ENCODE measurements at places on chromosomes 5 and 9.

DNA sequence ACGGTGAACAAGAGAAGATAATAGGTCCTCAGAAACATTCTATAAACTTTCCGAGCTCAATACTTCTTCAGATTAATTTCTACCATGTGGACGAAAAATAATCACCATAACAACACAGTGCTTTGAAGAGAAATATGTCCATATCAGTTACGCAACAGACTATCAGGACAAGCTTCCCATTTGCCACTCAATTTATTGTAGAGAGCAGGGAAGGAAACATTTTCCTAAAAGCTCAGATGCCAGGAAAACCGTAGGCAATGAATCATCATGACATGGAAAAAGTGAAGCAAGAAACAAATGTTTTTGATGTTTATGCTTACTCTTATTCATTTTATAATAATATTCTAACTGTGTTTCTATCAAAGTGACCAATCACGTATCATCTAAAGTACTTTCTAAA lies 87.6 kb downstream of the S1PR3 start:
- peak; percentile 8 for DNase-seq

- no peak for DNase-seq
These were observed 114.6 kb upstream of the ADAMTSL1 start for GRCh38 chr9:18359335-18359734.

DNA sequence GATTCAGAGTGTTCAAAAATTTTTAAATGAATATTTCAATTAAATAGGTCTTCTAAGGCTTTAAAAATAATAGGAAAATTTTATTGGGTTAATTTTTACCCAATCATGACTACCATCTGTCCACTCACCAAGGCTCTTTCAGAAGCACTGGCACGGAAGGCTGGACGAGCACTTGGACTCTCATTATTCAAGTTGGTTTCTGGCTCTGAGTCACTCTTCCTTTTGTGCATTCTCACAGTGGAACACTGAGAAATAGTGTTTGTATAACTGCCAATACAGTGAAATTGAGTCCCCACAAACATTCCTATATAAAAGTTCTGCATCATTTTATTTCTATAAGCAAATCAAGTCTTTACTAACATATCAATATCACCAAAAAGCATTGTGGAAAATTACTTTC lies 1149.0 kb downstream of the EFNA5 start:
- peak; percentile 59 for DNase-seq

DNA sequence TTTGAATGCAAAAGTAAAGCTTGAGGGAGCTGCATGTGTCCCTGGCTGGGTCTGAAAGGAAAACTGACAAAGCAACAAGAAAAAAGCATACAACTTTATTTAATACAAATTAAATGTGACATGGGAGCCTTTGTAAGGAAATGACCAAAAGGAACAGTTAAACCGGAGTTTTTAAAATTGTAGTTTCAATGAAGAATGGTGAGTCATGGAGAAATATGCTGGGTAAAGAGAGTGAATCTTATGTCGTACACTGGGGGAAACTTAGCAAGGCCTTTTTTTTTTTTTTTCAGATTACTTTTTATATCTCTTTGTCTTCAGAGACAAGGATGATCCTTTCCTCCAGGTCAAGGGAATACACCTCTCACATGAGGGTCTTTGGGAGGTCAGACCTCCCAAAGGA lies 50.1 kb upstream of the FBXL17 start:
- DNase-seq, result no peak

GRCh38 chr9:83459830-83460229 lies 78.4 kb downstream of the FRMD3 start:
- no peak for DNase-seq

DNA sequence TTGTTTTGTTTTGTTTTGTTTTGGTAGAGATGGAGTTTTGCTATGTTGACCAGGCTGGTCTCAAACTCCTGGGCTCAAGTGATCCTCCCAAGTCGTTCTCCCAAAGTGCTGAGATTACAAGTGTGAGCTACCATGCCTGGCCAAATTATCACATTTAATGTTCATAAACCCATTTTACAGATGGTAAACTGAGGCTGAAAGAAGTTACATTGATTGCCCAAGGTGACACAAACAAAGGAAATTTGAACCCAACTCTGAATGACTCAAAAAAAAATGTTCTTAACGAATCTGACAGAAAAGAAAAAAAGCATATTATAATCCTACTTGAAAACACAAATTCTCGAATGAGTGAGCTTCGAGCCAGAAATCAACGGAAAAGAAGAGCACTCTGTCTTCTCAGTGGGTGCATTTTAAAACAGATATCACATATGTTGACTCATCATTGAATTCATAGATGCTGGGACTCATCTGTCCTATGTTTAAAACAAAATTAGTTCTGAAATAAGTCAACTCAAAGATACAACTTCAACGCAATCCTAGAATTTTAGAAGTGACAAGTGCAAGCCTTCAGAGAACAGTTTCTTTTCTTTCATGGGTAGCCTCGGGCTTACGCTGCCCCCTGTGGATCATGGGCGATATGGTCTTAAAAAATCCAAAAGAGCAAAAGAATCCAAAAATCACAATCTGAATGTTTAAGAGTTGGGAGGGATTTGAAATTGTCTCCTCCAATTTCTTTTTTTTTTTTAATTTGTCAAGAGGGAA lies 28.4 kb downstream of the TIMD4 start:
- DNase-seq, result no peak

DNA sequence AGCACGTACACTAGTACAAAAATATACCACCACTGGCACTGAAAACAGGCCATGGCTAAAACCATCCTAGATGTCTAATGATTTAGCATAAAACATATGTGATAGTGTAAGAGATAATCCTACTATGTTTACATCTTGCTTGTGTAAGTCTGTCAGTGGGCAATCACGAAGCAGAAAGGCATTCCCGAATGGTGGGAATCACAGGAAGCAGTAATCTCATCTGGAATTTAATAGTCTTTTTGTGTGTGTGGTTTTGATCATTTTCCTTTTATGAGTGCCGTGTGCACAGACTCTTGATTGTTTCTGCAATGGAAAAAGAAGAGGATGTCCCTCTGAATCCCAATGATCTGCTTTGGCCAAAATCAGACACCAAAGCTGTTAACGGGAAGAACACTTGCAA lies 200.5 kb downstream of the EBF1 start:
- peak; percentile 37 for DNase-seq

- DNase-seq, result no peak
These were observed 9.8 kb upstream of the CRHBP start for GRCh38 chr5:76943006-76943405.

DNA sequence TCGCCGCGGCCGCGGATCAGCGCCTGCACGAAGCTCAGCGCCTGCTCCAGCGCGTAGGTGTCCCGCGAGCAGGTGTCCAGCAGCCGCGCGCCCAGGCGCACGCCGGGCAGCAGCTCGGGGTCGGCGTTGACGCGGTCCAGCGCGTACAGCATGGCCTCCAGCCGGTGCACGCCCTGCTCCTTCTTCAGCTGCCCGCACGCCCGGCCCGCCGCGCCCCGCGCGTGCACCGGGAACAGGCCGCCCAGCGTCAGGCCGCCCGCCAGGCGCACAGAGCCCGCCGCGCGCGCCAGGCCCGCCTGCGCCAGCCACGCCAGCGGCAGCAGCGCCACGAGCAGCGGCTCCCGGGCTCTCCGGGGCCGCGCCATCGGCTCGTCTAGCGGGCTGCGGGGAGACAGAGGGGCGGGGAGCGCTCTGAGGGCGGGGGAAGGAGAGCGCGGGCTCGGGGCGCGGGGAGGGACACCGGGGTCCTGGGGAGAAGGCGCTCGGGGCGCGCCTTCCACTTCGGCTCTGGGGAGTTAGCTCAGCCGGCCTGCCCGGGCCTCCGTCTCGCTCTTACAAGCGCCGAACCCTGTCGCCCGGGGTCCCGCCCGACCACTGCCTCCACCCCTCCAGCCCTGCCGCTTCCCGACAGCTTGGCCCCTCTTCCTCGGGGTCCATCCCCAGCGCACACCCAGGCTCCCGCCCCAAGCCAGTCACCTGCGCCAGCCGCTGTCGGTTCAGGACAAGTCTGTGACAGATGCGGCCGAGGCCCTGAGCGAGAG lies at the start of gene GRM6:
Gene GRM6 (minus strand): TSS at position 741 of the 761 bp plus-strand sequence. CDS start 376 bp downstream, at position 365.
- DNase-seq, result no peak

DNA sequence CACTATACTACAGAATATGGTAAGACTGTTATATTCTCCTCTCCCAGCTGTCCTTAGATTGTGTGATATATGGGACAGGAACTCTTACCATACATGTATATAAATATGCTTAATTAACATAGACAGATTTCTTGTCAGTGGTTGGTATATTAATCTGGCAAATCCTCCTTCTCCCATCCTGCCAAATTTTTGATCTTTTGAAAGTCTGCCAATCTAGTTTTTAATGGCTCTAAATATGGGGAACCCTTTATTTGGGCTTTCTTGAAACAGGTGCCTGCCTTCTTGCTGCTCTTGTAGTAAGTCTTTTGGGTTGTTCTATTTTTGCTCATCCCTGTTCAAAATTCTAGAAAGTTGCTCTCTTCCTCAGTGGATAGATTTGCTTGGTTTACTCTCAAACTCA lies 63.5 kb downstream of the SPATA31D1 start:
- DNase-seq, result no peak

DNA sequence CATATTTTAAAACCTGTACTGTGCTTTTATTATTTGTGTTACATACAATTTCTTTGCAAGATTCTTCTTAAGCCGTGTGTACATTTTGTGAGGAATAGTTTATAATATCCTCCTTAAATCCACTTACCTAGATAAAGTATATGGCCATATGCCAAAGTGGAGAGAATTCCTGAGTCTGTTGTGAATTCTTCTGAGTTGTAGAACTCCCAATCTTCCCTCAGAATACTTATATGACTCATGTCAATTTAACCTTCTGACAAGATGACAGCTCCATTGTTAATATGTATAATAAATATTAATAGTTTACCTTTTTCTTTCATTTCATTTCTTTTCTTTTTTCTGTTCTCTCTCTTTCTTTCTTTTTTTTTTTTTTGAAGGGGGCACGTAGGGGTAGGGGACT lies 6.0 kb upstream of the RICTOR start:
- no peak for DNase-seq

DNA sequence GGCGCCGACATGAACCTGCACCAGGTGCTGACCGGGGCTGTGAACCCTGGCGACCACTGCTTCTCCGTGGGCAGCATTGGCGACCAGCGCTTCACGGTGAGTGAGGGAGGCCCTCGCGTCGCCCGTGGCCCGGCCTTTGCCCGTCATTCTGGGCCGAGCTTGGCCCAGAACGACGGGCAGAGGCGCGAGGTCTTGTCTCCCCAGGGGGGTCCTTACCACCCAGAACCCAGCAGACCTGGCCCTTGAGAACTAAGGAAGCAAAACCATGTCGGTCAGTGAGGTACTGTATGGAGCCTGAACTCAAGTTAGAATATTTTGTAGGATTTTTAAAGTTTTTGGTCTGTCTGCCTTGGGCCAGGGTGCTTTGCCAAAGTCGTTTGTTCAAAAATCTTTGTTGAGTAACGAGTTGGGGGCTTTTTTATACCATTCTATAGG lies 691 bp downstream of the DMXL1 start:
- no peak for DNase-seq

GRCh38 chr5:80109646-80110478 lies 74.7 kb downstream of the THBS4 start:
- no peak for DNase-seq

- DNase-seq, result no peak
These were observed 74.3 kb upstream of the KLF9 start for GRCh38 chr9:70488793-70489105.

- DNase-seq, result no peak
These were observed 9.8 kb downstream of the FAT2 start for GRCh38 chr5:151581347-151581746.

DNA sequence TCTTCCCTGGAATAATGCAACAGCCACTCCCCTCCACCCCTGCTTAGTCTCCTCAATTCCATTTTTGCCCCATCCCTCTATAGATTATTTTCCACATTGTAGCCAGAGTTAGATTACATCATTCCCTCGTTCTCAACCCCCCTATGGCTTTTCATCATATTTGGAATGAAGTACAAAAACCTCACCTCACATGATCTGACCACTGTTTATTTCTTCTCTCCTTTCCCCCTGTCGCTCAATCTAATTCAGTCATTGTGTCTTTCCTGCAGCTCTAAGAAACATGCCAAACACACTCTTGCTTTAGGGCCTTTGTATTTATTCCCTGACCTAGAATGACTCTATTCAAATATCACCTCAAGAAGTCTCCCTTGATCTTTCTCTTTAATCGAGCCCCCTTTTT lies 22.6 kb upstream of the HK3 start:
- peak; percentile 12 for DNase-seq

DNA sequence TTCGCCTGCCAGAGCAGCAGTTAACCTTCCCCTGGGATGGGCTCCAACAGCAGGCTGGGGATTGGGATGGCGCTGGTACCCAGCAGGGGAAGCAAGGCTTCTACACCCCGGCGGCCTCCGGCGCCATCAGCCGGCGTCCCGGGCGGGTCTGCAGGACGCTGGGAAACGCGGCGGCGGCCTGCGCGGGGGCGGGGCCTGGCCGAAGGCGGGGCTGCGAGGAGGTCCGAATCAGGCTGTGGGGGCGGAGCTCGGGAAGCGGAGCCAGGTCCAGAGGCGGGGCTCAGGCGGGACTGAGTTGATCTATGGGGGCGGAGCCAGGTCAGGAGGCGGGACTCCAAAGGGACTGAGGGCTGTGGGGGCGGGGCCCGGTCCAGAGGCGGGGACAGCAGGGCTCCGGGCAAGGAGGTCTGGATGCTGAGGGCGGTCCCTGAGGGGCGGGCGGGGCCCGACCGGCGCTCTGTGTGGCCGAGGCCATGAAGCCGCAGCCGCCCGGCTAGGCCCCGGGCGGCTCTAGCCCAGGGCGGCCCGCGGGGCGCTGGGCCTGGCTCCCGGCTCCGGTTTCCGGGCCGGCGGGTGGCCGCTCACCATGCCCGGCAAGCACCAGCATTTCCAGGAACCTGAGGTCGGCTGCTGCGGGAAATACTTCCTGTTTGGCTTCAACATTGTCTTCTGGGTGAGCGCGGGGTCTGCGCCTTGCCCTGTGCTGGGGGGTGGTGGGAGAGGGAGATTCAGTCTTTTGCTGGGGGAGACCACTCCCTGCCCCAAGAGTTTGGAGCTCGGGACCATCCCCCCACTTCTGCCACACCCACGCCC lies at the start of gene TSPAN17:
Gene TSPAN17 (plus strand): TSS at position 455 of the 813 bp plus-strand sequence. CDS start 132 bp downstream, at position 587.
- DNase-seq, result peak; percentile 93

DNA sequence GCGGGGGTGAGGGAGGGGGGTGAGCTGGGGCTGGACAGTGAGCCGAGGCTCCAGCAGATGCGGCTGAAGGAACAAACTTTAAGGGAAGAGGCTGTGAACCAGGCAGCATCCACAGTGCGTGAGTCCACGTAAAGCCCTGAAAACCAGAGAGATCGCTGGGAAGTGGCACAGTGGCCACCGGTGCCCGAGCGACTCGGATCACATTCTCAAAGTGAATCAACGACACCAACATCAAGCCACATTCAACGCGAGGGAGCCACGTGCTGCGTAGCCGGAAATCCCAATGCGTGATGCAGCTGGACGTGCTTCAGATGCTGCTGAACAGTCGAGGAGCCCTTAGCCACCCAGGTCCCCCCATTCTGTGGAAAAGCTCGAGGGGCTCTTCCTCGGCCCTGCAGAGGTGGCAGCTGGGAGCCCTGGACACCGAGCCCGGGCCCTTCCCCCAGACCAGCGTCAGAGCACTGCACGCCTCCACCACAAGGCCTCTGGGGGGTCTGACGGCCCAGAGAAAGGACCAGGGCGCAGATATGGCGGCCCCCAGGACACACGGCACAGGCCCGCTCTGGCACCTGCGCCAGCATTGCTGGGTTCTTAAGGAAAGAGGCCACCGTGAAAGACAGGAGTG lies 53.7 kb upstream of the EXOC3 start:
- DNase-seq, result no peak

GRCh38 chr9:14533867-14534640 lies 159.2 kb downstream of the ZDHHC21 start:
- no peak for DNase-seq
